Cardiac muscle cell (in vitro differentiated cells and primary cell): ENCODE measurements at places on chromosomes 11 and 22. TPM values are rescaled to one million over a fixed set of nuclear protein-coding genes. Genes with fewer than 3 reads are reported as not detected.

GRCh38 chr11:11669233-11669846, 47.5 kb upstream of the GALNT18 start:
- no peak for DNase-seq

Gene CHEK1
- polyA plus RNA-seq: 11.4 and 15.6 TPM in 2 replicates

Gene ESAM
- 3.3 and 4.9 TPM in 2 replicates for polyA plus RNA-seq

- DNase-seq: no peak
These were observed 475.5 kb downstream of the TBC1D22A start for GRCh38 chr22:47237890-47238480.

Gene DKK3
- 226 and 238 TPM in 2 replicates for polyA plus RNA-seq

GRCh38 chr22:44968736-44969135, 41.1 kb downstream of the PHF21B start:
- DNase-seq: no peak

DNA sequence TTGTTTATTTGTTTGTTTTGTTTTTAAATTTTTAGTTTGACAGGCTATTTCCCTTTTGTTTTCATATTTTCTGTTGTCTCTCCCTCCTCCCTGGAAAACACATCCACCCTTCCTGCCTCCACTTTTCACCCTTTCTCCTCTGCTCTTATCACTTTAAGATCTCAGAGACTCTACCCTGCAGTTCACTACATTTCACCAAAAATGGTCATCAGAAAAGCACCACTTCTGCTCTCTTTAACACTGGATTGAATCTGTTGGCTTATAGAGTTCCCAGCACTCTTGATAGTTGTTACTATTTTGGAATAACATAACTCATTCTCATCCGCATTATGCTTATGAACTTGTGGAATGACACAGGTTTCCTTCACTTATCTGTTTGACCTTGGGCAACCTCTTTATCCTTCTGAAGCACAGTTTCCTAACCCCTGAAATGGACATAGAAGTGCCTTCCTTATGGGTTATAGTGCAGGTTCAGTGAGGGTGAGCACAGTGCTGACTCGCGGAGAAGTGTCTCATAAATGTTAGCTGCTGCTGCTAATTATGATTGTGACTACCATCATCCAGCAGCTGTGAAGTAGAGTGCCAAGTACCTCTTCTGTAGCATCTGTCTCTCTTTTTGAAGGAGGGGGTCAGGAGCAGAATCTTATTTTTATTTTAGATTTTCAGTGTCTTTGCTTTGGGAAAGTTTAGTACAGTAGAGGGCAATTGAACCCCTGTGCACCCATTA, 15.0 kb downstream of the TEAD1 start:
- DNase-seq: no peak

Gene RIC3
- polyA plus RNA-seq: 12.4 and 22.1 TPM in 2 replicates

DNA sequence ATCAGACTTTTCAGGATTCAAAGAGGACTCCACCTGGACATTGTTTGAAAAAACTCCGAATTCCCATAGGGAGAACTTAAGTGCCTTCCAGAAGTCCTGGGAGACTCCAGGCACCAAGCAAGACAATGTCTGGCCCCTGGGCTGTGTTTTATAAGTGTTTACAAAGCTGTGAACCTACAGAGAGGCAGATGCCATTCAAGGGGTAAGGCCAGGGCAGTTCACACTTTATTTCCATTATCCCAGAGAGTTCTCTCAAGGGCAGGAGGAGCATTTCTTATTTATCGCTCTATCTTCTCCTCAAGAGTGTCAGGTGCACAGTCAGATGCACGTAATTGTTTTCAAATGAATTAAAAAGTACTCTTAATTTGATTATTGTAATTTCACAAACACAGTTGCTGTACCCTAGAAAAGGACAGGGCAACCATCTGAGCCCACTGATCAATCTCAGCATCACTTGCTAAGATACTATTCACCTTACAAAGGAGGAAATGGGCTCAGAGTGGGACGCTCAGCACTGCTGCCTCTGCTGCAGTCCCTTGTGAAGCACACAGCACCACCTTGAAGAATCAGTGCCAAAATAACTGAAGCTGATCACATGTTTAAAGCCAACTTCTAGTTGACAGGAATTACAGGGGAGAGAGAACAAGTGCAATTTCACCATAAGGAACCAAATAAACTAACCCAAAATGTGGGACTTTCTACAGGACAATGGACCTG, 35.0 kb downstream of the RASSF10 start:
- DNase-seq: no peak
